ENCODE measurements at places on chromosomes 6 and 20. TPM values are rescaled to one million over a fixed set of nuclear protein-coding genes. Genes with fewer than 3 reads are reported as not detected.
A peak's percentile ranks its signal among the peaks of the same experiment; 100 is the strongest.

GRCh38 chr20:51446230-51446629 is 96.3 kb downstream of the NFATC2 start:
- no peak for DNase-seq

- DNase-seq, result no peak
Observed at GRCh38 chr6:23218751-23219150, 649.4 kb downstream of the HDGFL1 start.

BPIFA3 gene
- polyA plus RNA-seq, result not detected

GRCh38 chr20:37697314-37697713 is 3.5 kb downstream of the CTNNBL1 start:
- DNase-seq, result peak; percentile 7

DNA sequence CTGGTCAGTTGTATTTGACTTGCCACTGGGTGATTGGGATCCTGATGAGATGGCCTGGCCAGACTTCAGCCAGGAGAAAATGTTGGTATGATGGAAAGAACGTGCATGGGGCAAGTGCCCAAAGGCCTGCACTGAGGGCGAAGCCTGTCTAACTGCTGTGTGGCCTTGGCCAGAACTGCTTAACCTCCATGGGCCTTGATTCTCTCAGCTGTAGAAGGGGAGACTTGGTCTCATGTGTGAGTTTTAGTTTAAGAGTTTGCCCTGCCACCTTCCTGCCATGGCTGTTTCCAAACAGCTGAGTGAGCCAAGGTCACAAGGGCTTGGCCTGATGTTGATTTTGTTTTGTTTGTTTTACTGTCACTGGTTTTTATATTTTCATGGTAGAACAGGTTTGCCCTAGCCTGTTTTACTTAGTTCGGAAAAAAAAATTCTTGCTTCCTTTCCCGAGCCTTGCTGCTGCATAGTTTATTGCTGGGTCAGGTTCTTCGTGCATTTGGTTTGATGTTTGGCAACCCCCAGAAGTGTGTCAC is 35.3 kb downstream of the DSTN start:
- no peak for DNase-seq

GRCh38 chr6:56650191-56650590 is 7.5 kb upstream of the DST start:
- DNase-seq, result no peak

GRCh38 chr6:107735906-107736635 is 88.0 kb downstream of the SCML4 start:
- no peak for DNase-seq

DNA sequence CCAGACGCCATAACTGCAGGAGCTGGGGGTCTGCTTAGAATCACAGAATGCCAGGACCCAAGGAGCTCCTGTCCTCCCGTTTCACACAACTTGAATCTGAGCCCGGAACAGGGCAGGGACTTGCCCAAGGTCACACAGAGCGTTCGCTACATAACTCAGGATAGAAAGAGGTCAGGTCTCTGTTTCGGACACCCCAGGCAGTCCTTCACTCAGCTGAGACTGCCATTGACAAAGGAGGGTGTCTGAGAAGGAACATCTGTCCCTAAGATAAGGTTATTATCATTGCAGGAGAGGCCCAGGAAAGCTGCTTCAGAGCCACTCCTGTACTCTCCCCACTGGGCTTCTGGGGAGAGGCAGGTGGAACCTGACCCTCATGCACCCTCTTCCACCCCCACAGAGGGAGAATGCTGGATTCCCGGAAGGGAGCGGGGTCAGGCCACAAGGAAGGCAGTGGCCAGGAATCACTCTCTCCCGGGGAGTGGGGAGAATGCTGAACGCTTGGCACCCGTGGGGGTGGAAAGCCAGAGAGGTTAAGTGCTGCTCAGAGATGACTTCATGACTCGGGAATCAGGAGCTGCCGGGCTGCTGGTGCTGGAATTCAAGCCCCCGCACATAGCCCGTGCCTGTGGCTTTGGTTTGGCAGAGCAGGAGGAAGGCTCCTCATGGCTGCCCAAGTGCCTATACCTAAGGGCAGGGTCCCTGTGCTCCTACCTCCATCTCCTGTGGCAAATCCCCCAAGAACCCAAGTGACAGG is 10.7 kb downstream of the SDC4 start:
- no peak for DNase-seq

BTN1A1 gene
- polyA plus RNA-seq, result 0.25 TPM

All from hindlimb muscle (tissue), 1 donor.